ENCODE measurements at places on chromosomes 7 and 10.

DNA sequence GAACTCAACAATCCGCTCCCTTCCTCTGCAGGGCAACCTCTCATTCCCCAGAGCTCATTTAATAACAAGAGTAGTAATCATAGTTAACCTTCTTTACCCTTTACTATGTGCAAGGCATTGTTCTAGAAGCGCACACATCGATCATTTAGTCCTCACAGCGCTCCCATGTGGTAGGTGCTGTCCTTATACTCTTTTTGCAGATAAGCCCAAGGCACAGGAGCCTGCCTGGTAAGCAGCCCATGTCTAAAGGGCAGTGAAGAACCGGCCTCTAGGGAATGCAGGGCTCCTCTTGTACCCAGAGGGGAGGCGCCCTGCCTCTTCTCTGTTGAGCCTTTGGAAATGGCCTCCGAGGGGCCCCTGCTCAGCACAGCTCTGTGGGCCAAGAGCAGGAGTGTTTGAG lies 14.3 kb downstream of the CHST3 start:
- no peak for DNase-seq

DNA sequence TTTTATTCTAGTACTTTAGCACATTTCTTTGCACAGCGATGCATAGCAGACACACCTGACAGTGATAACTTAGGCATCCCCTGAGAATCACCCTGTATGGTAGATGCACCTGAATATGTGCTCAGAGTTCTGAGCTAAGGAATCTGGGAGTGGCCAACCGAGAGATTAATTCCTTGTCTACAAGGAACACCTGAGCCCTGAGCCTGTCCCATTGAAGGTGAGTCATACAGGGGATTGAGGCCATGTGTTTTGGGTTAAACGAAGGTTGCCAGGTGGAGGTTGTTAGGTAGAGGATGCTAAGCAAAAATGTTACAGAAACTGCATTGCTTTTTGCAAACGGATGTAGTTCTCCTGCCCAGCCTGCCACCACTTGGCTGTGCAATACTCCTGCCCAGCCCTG lies 128.9 kb downstream of the AMPH start:
- no peak for DNase-seq

DNA sequence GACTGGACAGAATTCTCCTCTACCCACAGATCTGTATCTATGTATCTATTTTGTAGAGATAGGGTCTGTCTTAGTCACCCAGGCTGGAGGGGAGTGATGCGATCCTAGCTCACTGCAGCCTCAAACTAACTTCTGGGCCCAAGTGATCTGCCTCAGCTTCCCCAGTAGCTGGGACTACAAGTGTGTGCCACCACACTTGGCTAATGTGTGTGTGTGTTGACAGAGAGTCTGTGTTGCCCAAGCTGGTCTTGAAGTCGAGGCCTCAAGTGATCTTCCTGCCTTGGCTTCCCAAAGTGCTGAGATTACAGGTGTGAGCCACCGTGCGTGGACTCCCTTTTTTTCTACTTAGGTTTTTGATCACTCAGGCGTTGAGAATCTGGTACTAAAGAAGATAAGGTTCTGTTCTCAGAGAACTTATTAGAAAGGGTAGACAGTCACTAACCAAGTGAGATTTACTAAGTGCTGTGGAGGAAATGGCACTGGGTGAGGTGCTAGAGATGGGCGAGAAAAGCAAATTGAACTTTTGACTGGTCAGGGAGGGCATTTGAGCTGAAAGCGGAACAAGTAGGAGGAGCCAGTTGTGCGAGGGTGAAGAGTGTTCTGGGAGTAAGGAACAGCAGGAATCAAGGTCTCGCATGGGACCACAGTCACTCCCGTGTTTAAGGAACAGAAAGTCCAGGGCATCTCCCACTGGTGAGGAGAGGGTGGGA lies 18.0 kb downstream of the NDUFB2 start:
- no peak for DNase-seq

- DNase-seq, result peak; percentile 61
These were observed 35.2 kb upstream of the CAV2 start for GRCh38 chr7:116464375-116464774.

GRCh38 chr7:8070451-8071180 lies 102.0 kb downstream of the GLCCI1 start:
- DNase-seq, result no peak

GRCh38 chr10:97307441-97307840 lies 11.6 kb upstream of the FRAT1 start:
- no peak for DNase-seq

Measured in A549 (cell line).